ENCODE measurements at places on chromosomes 3 and 15. TPM values are rescaled to one million over a fixed set of nuclear protein-coding genes. Genes with fewer than 3 reads are reported as not detected.
A peak's percentile ranks its signal among the peaks of the same experiment; 100 is the strongest.

DNA sequence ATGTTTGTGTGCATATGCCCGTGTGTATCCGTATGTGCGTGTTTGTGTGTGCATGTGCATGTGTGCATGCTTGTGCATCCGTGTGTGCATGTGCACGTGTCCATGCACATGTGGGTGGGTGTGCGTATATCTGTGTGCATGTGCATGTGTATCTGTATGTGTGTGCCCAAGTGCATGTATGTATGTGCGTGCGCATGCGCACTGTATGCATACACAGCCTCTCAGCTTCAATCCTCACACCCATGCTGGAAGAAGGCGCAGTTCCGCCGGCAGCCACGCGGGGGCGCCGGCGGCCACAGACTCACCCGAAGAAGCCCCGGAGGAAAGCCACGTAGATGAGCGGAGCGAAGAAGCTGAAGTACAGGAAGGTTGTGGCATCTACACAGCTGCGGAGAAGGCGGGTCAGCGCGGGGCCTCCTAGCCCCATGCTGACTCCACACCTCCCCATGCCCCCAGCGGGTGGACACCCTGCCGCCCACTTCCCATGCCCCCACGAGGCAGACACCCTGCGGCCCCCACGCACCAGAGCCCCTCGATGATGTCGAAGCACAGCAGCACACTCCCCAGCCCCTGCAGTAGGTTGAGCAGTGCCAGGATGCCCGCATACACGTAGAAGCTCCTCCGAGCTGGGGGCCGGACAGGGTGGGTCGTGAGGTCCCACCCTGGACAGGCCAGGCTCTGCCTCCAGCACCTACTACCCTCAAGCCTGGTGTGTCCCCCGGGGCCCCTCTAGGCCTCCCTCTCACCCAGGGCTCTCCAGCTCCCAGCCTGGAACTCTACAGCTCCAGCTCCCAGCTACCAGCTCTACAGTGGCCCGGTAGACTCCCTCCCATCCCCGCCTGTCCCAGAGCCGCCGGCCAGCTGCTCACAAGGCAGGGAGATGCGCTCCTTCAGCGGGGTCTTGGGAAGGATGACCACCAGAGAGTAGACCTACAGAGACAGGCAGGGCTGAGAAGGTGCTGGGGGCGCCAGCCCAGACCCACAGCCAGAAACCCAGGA, 15.4 kb downstream of the TPRA1 start:
- peak; percentile 90 for ATAC-seq

DNA sequence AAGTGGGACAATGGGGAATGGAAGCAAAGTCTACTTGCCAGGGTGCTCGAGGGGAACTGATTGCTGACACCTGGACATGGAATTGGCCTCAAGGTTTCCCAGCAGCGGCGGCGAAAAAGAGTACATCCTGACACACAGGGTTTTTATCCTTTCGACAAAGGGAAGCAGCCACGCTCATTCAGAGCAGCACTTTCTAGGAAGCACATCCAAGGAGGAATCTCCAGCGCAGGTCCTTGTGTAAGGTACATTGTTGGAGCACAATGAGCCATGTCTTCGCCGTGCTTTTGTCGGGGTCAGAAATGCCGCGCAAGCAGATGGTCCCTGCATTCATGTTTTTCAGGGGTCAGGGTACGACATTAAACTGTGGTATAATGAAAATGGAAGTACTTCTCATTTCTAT, 16.8 kb downstream of the CACNA1D start:
- ATAC-seq: no peak

DNA sequence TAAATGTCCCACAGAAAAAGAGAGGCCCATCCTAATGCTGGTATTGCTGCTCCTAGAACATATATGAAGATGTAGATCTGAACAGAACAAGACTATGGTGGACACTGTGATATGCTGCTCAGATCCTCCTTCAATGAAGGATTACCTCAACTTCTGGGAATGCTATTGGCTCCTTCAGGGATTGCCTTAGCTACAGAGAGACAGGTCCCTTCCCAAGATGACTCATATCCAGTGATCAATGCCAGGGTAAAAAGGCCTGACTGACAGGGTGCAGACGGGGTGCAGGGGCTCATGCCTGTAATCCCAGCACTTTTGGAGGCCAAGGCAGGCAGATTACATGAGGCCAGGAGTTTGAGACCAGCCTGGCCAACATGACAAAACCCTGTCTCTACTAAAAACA, 20.5 kb upstream of the STAG1 start:
- peak; percentile 59 for ATAC-seq

DNA sequence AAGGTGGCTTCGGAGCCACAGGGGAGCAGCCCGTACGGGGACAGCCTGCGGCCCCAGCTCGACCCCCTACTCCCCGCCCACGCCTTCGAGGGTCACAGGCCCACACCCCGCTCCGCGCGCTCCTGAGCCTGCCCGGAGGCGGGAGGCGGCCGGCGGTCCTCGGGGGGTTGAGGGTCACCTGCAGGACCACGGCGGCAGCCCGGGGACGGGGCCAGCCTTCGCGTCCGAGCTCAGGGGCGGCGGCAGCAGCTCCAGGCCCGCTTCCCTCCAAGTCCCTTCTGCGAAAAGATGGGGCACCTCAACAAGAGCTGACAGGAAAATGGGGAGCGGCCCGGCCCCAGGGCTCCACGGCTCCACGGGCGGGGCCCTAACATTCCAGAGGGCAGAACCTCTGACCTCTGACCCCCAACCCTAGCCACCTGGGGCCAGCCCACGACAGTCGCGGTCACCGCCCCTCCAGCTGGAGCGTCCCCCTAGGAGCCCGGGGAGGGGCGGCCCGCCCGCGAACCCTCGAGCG, 428 bp downstream of the LYSMD4 start:
- ATAC-seq: peak; percentile 3

- ATAC-seq: no peak
Measured at GRCh38 chr3:181464033-181464694, 247.6 kb upstream of the SOX2 start.

DNA sequence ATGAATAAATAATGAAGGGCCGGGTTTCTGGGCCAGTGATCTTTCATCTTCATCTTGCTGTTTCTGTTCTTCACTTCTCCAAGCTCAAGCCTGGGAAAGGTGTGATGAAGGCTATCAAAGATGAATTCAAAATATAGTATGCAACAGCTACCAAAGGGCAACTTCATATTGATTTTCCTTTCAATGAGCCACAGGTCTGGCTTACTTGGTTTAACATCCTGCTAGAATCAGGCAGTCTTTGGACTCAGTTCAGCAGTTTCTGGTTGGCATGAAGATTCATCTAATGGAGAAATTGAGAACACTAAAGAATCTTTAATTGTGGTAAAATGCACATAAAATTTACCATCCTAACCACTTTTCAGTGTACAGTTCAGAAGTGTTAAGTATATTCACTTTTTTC, 43.3 kb downstream of the NFKBIZ start:
- no peak for ATAC-seq

DNA sequence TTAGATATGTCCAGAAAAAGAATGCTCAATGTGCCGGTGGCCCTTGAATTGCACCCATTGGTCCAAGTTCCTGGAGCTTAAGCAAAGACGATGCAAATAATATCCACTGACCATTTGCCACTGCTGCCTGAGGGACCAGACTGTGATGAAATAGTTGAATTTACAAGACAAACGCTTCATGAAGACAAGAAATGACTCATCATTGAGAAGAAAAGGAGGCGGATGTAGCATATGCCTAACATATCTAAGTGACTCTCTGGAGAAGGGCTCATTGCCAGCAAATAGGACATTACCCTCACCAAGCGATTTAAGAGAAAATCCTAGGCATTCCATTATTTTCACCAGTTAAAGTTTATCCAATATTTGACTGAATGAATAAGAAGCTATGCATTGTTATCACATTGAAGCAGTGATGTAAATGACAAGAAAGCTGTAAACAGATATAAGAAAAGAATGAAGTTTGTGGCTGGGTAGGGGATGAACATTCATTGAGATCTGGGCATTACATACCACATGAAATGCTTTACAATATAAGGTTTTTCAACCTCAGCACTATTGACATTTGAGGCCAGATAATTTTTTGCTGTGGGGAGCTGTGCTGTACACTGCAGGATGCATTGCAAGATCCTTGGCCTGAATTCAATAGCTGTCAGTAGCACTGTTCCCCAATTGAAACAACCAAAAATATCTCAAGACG, 48.9 kb upstream of the CPNE4 start:
- peak; percentile 94 for ATAC-seq

DNA sequence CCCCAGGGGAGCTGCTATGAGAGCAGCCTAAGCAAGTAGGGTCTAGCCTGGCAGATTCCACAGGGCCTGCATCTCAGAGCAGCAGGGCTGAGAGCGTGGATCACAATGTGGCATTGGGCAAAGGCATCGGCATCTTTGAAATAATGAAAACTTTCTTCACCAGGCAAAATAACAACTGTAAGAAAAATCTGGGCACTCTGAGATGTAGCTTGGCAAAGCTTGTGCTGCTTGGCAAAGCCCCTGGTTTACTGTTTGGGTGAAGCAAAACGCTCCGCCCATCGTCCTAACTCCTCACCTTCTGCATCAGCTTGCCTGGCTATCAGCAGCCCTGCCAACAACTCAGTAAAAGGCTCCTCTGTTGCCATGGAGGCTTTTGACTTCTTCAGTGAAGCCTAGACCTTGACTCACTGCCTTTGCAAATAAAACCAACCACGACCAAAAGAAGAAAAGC, 212.8 kb upstream of the EIF1B start:
- ATAC-seq: no peak

GRCh38 chr15:57133127-57133968, 214.9 kb downstream of the TCF12 start:
- peak; percentile 99 for ATAC-seq

DNA sequence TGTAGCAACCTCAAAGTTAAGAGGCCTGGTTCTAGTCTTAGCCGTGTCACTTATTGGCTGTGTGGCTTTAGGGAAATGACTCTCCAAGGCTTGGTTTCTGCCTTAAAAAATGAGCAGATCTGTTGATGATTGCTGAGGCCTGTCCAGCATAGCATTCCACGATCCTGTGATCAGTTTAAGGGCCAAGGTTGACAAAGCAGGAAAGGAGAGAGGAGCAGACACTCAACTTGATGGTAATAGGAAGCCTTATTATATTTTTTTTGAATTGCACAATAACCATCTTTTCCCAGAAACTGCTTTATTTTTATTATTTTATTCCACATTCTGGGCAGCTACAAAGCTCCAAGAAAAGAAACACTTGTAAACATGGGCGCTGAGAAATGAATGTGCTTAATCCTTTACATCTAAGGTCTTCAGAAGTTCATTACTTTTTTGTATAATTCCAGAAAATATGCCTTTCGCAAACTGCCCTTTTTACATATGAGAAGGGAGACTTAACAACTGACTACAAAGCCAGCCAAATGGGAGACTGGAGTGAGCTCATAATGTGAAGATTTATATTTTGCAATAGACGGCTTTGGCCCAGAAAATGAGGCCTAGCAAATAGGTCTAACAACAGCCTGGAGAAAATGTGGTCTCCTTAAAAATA, 241.0 kb downstream of the ATP8B4 start:
- ATAC-seq: peak; percentile 56

DNA sequence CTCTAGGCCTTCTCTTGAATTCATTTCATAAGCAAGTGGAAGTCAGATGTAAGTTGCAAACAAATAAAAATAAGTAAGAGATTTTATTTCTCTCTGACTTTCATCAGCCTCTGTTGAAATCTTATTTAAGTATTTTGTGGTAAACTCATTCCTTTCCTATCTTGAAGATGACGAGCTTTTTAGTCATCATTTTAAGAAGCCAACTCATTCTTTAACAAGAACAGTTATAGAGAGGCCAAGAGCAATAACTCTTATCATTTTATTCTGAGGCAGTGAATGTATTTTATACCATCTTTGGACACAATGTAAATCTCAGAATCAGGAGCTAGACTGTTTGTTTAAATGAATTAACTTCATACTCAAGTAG, 147.5 kb upstream of the MBNL1 start:
- ATAC-seq: no peak

- ATAC-seq: no peak
Measured at GRCh38 chr3:58161435-58162398, 49.1 kb downstream of the DNASE1L3 start.

GRCh38 chr3:177250151-177250550, 52.9 kb upstream of the TBL1XR1 start:
- ATAC-seq: no peak

DNA sequence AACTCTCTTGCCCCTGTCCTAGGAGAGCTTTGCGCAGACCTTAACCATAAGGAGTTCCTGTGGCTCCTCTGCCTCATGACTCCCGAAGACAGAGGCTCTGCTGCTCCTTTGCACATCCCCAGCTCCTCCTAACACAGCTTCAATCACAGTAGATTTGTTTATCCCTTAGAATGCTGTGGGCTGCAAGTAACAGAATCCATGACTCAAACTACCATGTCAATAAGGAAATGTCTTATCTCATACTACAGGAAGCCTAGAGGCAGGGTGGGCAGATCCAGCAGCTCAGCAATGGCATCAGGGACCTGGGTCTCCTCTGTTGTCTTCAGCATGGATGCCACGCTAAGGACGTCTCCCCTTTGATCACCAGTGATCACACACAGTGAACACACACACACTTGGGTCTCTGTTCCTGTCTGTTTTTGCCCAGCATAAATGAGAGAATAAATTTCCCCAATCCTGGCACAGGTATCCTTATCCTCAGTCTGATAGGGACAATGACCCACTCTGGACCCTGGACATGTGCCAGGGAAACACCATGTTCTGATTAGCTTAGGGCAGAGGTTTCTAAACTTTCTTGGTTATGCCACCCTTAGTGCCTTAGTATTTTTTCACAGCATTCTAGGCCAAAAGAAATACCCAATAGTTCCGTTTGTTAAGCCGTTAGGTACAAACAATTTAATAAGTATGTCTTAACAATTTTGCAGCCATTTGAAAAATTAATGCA, 46.1 kb upstream of the MRPS22 start:
- no peak for ATAC-seq

- no peak for ATAC-seq
Measured at GRCh38 chr3:194256040-194256945, 94.8 kb downstream of the CPN2 start.

DNA sequence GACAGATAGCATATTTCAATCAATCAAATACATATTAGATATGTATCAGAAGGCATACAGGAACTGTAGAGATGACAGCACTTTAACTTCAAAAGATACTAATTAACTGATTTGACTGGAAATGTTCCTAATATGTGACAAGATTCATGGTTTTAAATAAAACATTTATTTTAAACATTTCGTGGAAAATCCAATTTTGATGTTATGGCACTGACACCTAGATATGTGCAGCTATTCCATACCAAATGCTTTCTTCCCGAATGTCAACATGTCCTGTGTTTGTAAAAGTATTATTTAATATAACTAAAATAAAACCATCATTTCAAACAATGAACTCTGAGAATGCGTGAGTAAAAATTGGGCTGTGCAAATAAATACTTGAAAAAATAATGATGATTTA, 1209.3 kb downstream of the NSUN3 start:
- ATAC-seq: no peak

DNA sequence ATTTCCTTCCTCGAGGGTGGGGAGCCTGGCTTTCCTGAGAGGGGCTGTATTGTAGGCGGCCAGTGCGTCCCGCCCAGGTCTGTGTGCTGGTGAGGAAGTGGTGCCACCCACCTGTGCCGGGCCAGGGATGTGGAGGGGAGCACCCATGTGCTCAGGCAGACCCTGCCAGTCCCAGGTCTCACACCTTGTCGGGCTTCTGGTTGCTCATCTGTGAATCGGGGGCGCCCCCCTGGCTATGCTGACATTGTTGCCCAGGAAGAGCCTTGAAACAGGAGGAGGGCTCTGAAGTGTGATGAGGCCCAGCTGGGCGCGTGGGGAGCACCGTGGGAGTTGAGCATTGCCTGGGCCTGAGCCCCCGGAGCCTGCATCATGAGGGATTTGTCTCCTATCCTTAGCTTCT, 4.8 kb downstream of the FBLN2 start:
- ATAC-seq: no peak

The LMAN1L gene
- total RNA-seq: 0.18 TPM

The SERPINI2 gene
- not detected for total RNA-seq

The SCAANT1 gene
- total RNA-seq: not detected

The SPSB4 gene
- total RNA-seq: 26.2 TPM

The FETUB gene
- 0.19 TPM for total RNA-seq

The POLR2H gene
- total RNA-seq: 134 TPM

The REC114 gene
- not detected for total RNA-seq

The PLSCR5 gene
- not detected for total RNA-seq
